GM04503 (cell line): ENCODE measurements at places on chromosomes 2 and 18.

DNA sequence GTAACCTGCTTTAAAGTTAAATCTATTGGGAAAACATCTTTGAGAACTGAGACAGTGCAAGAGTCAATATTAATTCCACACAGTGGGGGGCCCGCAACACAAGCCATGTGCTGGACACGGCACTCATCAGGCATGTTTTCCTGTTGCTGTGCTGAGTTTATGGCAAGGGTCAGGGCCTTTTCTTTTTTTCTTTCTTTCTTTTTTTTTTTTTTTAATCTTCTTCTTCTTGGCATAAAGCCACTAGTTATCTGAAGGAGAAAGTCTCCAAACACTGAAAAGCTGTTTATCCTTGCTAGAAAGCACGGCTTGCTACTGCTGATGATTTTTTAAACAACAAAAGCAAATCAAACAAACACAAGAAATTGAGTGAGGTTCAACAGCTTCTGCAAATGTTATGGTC, 252.1 kb downstream of the ZNF521 start:
- DNase-seq, result no peak

DNA sequence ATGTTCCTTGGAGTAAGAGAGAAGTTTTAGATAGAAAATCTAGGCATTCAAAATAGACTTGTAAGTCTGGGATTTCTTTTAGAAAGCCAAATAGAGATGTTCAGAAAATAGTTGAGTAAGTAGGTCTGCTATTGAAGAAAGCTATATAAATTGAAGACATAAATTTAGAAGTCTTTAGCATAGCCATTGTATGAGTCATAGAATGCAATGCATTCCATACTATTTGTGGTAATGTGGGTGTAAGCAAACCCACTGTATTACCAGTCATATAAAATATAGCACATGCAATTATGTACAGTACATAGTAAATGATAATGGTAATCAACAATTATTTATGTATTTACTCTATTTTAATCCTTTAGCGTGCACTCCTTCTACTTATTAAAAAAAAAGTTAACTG, 14.1 kb downstream of the MC4R start:
- no peak for DNase-seq

DNA sequence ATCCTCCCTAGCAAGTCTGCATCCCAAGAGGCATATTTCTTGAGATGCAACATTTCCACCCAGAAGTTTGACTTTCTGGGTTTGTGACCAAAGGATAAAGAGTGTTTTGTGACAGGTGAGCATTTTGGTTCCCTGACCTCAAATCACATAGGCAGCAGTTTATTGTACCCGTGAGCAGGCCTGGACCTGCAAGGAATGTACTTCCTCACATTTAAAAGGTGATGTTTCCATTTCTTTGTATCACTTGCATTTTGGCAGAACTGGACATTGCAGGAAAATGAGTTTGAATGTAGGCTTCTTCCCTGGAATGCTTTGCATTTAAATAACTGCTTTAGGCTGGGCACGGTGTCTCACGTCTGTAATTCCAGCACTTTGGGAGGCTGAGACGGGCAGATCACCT, 160.7 kb downstream of the ALPK2 start:
- DNase-seq, result no peak

- DNase-seq, result no peak
Measured at GRCh38 chr2:156518138-156518537, 82.0 kb downstream of the GPD2 start.

DNA sequence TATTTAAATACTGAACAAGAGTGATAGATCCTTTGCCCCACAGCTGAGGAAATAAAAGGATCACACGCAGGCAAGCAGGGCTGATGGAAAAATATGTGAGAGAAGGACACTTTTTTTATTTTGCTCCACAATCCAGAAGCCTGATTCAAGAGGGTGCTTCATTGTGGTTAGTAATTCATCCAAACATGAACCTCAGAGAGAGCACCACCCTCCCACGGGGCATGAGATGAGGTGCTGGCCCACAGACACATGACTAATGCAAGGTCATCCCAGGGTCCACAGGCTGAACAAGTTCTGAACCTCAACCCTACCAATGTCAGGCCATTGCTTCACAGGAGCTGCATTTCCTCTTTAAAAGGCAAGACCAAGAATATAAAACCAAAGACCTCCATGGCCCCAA, 239.6 kb downstream of the MREG start:
- peak; percentile 98 for DNase-seq

DNA sequence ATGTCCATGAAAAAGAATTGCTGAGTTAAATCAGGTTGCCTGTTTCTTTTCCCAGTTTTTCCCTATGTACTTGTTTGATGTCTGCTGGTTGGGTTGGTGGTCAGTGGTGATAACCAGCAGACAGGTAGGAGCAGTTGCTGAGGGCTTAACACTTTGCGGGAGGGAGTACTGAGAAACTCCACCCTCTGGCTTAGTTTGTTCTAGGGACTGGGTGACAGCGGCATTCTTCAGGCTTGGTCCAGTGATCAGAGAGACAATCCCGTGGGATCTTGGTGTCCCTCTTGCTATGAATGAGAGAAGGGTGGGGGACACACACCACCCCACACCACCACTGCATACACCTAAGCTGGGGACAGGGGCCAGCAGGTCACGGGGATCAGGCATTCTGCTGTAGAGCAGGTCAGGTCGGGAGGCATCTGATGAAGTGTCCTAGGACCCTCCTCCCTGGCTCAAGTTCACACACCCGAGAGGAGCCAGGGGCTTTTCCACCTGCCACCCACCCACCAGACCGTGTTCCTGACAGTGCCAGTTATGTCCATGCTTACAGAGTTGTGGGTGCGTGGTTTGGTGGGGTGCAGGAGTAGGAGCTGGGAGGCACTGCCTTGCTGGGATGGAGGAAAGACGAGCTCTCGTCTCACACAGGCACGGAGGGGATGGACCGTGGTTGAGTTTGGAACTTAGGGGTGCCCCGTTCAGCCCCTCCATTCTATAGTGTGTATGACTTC, 21.3 kb upstream of the ALLC start:
- DNase-seq, result no peak
